H7 (cell line): ENCODE measurements at places on chromosomes 3 and 15. TPM values are rescaled to one million over a fixed set of nuclear protein-coding genes. Genes with fewer than 3 reads are reported as not detected.

DNA sequence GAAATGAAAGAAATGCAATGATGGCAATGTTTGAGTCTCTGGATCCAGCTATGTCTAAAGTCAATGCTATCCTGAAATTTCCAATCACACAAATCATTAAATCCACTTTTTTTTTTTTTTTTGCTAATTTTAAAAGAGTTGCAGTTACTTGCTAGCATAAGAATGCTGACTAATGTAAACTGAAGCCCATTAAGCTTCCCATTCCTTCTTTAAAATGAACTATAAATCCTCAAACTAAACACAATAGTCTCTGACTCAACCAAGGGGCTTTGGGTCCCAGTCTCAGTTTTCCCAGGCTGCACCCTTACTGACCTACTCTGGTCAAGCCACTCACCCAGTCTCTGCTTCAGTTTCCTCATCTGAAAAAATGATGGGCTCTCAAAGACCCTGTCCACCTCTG, 361.1 kb downstream of the ERC2 start:
- no peak for DNase-seq

- no peak for DNase-seq
Observed at GRCh38 chr15:29242456-29243242, 27.0 kb downstream of the NSMCE3 start.

GRCh38 chr3:36707623-36708409, 56.5 kb downstream of the DCLK3 start:
- peak; percentile 12 for DNase-seq

DNA sequence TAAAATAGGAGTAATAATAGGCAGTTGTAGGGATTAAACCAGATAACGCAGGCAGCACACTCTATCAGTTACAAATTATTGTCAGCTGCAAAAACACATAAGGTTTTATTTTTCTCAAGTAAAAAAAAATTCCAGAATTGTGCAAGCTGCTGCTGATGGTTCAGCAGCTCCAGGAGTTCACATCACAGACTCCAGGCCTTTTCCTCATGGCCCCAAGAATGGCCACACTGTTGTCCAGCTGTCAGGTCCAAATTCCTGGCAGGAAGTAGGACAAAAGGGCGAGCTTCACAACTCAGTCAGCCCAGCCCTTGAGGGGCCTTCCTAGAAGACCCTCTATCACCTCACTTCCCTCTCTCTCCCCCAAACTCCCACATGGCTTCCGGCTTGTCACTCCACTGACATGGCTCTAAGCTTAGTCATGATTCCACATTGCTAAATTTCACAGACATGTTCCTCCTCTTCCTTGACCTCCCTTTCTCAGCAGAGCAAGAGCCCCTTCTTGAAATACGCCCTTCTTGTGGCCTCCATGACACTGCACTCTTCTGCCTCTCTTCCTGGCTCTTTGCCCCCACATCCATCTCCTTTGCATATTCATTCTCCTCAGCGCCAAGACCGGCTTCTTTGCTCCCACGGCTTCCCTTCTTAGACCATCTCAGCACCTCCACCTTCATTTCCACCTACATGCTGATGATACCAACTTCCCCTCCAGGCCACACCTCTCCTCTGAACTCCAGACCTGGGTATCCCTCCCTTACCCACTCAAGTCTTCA, 27.4 kb upstream of the FAM174B start:
- no peak for DNase-seq

DNA sequence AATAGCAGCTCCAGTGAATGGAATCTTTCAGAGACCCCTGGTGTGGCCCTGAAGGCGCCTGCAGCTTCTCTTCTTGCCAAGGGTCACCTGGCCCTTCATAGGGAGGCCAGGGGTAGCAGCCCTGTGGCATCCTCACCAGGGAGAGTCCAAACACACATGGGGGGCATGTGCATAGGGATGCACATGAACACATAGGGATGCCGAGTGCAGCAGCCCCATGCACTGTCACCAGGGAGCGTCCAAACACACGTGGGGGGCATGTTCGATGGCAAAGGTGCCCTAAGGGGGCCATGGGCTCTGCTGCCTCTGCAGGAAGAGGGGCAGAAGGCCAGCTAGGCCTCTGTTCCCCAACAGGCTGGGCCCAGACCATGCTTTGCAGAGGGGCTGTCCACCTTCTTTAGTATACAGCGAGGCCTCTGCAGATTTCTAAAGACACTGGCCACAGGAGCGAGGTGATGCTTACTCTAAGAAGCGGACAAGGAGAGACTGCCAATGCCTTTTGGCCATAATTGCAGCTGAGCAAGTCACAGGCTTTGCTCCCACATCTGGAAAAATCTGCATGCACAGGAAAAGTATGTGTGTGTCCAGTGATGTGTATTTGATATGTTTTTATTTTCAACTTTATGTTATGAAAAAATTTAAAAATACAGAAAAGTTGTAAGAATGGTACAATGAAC, 21.0 kb downstream of the ANAPC13 start:
- no peak for DNase-seq

GRCh38 chr3:8574040-8574669, 70.4 kb downstream of the SSUH2 start:
- DNase-seq, result no peak

- DNase-seq, result no peak
Observed at GRCh38 chr3:48970586-48970985, 19.5 kb upstream of the P4HTM start.

- DNase-seq, result no peak
Observed at GRCh38 chr3:197598404-197598980, 42.7 kb upstream of the BDH1 start.

DNA sequence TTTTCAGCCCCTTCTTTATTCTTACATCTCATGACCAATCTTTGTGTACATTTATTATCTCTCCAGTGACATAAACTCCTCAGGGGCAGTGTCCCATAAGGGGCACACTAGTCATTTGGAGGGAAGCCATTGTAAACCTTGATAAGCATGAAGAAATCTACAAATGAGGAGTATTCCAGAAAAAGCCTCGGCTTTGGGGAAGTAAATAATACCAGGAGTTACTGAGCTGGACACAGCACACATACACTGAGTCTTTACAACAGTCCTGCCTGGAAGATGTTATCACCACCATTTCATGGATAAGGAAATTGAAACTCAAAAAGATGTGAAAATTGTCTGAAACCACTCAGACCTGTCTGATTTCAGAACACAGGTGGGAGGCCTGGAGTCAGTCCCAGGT, 15.4 kb upstream of the POLR2M start:
- DNase-seq, result no peak

DNA sequence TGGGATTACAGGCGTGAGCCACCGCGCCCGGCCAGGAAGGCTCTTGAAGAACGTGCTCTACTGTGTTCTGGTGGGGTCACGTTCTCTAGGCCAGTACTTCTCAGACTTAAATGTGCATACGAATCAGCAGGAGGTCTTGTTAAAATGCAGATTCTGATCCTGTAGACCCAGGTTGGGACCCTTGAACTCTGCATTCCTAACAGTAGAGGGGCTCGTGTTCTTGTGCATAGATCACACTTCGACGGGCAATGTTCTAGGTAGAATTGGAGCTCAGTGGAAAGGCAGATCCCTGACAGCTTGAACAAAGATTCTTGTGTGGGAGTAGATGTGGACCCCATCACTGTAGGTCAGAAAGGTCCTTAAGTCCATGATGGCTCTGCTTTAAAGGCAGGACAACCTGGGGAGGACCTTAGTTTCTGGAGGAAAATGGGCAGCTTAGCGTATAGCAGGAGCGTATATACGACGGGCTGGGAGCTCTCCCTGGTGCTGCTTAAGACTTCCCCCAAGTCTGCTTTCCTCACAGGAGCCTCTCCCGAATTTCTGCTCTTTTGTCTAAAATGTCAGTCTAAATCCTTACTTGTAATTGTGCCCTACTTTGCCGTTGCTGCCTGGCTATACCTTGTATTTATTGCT, 16.9 kb upstream of the FAM81A start:
- peak; percentile 68 for DNase-seq

DNA sequence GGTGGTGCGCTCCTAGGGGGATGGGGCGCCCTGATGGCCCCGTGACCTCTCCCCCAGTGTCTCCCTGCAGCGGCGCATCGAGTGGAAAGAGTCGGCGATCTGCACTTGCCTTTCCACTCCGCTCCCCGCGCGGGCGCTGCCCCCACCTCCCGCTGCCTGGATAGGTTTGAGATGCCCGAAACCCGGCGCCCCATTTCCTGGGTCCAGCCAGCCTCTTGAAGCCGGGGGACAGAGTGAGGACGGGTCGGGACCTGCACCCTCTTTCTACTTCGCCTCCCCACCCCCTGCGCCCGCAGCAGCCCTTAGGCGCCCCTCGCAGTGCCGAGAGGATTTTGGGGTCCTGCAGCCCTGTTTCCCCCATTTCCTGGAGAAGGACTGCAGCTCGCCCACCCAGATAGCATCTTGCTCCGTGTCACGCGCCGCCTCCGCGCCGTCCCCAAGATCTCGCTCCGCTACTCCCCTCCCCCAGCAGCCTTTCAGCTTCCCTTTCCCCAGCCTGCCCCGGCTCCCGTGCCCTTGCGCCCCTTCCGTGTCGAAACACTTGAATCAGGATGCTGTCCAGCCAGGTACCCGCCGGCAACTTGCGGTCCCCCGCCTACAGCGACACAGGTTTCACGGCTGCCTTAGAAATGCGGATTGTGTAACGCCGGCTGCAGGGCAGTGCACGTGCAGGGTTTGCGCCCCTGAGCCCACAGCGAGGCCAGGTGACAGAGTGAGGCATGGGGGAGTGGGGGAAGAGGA, 519 bp downstream of the ABHD6 start:
- peak; percentile 73 for DNase-seq

- no peak for DNase-seq
Observed at GRCh38 chr3:99863588-99863987, 45.9 kb downstream of the CMSS1 start.

- no peak for DNase-seq
Observed at GRCh38 chr15:91678003-91678402, 175.5 kb upstream of the SLCO3A1 start.

DNA sequence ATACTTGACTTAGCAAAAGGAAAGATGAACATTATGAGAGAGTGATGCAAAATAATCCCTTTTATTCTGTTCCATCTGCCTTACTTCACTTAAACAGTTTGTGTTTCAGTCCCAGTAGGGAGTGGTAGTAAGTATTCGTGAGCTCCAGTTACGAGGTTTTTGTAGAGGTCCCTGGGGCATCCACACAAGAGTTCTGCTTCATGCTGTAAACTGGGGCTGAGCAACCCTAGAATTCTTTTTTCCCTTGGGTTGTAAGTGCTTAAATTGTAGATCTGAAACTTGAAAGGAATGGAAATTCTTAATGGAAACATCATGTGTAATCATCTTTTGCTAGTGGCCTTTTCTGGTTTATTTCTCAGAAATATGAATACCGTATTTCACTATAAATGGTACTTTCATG, 79.5 kb downstream of the SEMA6D start:
- no peak for DNase-seq

DNA sequence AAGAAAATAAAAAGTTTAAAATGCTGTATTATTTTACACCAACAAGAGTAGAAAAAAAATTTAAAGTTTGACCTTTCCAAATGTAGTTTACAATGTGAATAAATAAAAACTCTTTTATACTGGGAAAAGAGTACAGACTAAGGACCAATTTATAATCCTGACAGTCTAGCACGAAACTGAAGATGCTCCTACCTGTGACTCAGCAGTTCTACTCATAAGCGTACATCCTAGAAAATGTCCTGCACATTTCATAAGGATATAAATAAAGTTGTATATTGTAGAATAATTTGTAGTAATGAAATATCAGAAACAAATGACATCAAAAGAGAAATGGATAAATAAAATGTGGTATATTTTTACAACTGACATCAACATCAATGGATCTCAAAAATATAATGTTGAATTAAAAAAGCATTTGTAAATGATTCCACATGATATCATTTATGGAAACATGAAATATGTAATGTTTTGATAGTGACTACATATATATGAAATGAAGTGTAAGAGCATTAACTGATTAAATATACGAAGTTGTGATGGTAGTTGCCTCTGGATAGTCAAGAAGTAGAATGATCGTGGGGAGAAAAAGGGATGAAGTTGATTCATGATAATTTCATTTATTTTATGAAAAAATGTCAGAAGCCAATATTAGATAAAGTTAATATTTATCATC, 161.3 kb upstream of the CBLB start:
- DNase-seq, result no peak

Gene AHSG
- total RNA-seq, result not detected in 2 replicates

Gene ARRDC4
- total RNA-seq, result 1.0 and 4.1 TPM in 2 replicates

Gene C15orf62
- total RNA-seq, result 0.31 and 0.48 TPM in 2 replicates

Gene LIPC
- total RNA-seq, result not detected in 2 replicates

Gene CHRNA7
- total RNA-seq, result 3.8 and 6.2 TPM in 2 replicates

Gene VPS8
- total RNA-seq, result 20.3 and 33.4 TPM in 2 replicates

Gene RTP1
- 5.1 and 5.3 TPM in 2 replicates for total RNA-seq
